ENCODE measurements at places on chromosomes 3 and 15.

GRCh38 chr15:76328958-76329357 is 7.6 kb upstream of the ISL2 start:
- no peak for DNase-seq

- no peak for DNase-seq
Measured at GRCh38 chr3:191198932-191199331, at the start of gene OSTN. TSS of gene OSTN (plus strand) at chr3:191199241. CDS start at chr3:191212533, 13,292 bp downstream.

- DNase-seq: peak; percentile 50
Measured at GRCh38 chr15:85615930-85616329, 178.8 kb downstream of the KLHL25 start.

- DNase-seq: no peak
Measured at GRCh38 chr3:157300981-157301663, 135.5 kb upstream of the PTX3 start.

- no peak for DNase-seq
Measured at GRCh38 chr3:149284034-149284433, 49.4 kb downstream of the TM4SF18 start.

- no peak for DNase-seq
Measured at GRCh38 chr15:49313650-49314049, 109.4 kb upstream of the FGF7 start.

GRCh38 chr15:64544450-64544849 is 84.1 kb downstream of the ZNF609 start:
- no peak for DNase-seq

DNA sequence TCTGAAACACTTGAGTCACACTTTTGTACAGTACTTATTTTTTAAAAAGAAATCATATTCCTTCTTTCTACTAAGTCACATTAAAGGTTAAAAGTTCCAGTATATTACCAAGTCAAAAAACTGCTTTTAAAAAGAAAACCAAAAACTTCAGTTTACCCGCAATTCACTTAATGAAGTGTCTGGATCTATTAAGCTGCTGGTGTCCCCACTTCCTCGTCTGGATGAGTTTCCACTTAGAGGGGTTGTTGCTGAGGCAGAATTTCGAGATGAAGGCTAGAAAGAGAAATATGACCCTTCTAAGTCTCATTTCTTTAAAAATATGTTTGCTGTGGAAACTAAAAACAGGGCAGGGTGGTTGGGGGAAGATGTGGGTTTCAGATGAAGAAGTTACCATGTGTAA is 79.7 kb downstream of the LRRFIP2 start:
- DNase-seq: no peak

DNA sequence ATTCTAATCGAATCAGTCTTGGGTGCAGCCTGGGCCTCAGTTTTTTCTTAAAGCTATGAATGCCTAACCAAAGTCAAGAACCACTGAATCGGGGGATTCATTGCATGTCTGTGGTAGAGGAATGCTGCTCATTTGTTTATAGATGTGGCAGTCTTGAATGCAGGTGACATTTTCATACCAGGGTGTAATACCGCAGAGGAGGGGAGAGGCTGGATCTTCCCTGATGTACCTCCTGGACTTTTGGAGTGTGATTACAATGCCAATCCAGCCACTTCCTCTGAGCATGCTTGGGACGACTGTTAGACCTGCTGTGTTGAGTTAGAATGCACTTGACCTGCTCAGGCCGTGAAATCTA is 42.7 kb downstream of the GOLGA6A start:
- DNase-seq: no peak

GRCh38 chr3:126539558-126540250 is 15.7 kb downstream of the CHST13 start:
- DNase-seq: peak; percentile 18

DNA sequence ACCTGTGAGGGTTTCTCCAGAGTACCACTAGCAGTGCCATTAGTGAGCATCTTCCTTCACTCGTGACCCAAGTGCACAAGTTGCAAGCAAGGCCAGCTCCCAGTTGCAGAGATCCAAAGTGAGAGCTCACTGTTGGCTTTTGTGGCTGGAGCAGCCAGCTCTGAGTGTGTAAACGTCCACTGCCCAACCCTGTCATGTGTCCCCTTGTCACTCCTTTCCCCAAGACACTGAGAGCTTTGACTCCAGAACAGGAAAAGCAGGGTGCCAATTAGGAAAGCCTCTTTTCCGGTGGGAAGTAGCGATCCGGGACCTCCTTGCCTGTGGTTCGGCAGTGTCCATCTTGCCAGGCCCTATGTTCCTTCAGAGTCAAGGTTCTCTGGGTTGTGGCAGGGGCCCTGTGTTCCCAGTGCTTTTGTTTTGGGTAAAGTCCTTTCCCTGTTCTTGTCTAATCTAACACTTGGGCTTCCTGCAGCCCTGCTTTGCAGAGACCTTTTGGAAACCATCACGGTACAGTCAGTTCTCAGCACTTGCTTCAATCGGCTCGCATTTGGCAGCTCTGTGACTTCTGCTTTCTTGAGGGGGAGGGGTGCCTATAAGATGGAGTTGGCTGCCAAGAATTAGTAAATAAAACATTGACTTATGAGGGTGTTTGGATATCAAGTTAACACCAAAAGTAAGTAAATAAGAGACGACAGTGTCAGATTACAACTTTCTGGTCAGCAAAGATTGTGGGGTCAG is 90.5 kb downstream of the DNASE1L3 start:
- DNase-seq: no peak

- DNase-seq: no peak
Measured at GRCh38 chr3:152097770-152098169, 171.0 kb upstream of the MBNL1 start.

- no peak for DNase-seq
Measured at GRCh38 chr15:88623061-88623460, 1.9 kb downstream of the AEN start.

DNA sequence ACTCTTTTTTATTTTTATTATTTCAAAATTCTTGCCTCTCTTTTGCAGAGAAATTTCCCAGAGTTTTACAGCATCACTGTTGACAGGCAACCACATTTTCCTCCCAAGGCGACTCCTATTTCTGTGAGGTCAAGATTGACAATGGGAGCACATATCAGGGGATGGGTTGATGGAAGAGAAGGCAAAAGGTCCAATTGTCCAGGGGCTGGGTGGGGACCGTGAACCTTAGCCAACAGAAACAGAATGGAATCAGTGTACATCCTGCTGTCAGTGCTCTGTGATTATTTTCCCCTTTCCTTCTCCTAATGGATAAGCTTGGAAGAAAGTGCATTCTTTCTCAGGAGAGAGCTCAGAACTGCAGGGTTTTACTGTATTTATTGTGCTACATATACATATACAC is 42.4 kb downstream of the CNTN6 start:
- DNase-seq: no peak

- no peak for DNase-seq
Measured at GRCh38 chr3:161271646-161272045, 50.5 kb downstream of the NMD3 start.

DNA sequence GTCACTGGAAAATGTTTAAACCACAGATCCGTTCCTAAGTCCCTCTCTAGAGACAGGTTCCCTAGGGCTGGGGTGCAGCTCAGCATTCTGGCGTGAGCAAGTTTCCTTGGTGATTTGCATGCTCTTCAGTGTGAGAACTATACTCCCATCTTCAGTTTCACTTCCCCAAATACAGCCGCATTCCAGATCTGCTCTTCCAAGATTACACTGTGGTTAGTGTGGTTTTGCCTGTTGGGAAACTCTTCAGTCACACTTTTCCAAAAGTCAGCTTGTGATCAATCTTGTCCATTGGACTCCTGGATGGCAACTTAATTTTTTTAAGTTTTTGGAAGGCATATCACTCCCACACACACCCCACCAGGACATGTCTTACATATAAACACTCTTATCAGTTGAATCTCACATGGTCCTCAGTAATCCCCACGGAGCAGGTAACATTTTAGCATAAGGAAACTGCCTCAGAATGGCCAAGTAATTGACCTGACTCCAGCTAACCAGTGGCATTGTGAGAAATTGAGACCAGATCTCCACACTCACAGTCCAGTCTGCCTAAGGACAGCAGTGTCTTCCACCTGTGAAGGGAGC is 33.5 kb upstream of the PTPN23 start:
- no peak for DNase-seq

GRCh38 chr3:101325393-101326134 is 5.2 kb upstream of the IMPG2 start:
- peak; percentile 45 for DNase-seq

Measured in D341Med (cell line).